AG08395 (cell line): ENCODE measurements at places on chromosomes 7 and 10.

- peak; percentile 83 for DNase-seq
Measured at GRCh38 chr10:110671788-110672579, 27.8 kb downstream of the RBM20 start.

DNA sequence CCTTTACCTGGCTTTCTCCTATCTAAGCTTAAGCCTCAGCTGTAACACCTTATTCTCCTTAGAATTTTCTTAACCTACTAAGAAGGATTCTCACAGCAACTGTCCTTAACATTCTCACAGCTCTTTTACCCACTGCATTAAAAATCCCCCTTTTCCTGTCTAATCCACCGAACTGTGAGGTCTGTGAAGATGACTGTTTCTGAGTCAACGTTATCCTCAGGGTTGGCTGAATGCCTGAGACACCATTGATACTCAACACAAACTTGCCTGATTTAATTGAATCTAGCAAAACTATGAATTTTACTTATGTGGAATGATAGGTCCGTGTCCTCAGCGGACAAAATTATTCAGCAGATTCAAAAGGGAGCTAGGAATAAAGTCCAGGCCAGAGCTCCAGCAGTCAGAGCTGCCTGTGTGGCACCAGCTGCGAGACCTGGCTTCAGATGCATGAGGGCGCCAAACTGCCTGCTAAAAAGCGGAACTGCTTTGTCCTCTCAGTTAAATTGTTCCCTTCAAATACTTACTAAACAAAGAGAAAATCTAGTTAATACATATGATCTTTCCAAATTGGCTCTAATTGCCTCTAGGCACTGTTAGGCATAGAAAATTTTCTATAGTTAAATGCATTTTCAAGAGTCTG is 33.4 kb upstream of the VWDE start:
- DNase-seq: peak; percentile 9

DNA sequence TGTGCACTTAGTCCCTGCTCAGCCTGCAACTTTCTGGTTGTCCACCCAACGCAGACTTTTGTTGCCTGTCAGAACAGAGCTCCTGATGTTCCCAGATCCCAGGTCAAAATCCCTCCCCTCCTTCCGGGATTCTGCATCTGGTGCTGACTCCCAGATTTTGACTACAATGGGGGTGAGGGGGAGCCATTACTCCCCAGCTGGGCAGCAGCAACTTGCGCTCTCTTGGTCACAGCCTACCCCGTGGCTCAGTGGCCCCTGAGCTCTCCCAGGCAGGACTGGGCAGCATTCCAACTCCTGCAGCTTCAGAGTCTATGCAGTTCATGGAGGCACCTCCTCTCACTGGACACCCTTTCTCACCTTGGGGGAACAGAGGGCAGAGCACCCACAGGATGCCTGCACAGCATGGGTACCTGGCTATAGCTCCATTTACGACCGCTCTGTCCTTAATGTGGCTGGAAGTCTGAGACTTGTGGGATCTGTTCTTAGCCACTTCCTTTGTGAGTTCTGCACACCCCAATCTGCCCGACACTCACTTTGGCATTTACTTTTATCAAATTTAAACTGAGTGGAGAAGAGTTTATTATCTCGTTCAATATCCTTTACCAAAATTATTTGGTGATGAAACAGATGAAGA is 545.5 kb upstream of the MGMT start:
- no peak for DNase-seq

DNA sequence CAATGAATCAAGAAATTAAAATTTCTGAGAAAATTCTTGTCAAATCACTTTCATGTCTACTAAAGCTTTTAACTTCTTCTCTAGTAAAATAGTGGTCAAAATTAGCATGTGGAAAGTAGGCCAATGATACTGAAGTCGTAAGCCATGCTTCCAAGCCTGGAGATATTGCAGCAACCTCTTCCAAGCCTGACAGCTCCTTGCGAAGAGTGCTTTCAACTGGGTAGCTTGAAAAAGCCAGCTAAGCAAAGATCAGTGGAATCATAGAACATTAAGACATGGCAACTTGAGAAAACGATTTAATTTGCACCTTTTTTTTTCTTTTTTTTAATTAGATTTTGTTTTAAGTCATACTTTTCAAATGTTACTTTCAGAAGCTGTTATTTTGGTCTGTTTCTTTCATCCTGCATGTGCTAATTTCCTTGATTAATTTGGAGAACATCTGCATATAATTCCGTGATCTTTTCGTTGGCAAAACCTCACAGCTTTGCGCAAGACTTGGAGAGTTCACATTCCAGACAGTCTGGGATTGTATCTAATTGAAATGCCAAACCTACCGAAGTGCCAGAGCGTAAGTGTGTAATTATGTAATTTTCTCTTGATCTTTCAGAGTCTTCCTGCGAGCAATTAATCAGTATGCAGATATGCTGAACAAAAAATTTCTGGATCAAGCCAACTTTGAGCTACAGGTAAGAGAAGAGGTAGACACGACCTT is 142.2 kb upstream of the INSYN2A start:
- DNase-seq: peak; percentile 53

DNA sequence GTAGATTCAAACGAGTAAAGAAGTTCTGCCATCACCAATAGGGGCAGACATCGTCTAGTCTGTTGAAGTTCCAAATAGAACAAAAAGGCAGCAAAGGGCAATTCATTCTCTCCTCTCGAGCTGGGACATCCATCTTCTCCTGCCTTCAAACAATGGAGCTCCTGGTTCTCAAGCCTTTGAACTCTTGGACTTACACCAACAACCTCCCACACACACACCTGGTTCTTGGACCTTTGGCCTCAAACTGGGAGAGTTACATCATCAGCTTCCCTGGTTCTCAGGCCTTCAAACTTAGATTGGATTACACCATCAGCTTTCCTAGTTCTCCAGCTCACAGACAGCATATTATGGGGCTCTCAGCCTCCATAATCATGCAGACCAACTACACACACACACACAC is 9.8 kb upstream of the GIMAP5 start:
- DNase-seq: no peak

- DNase-seq: no peak
Measured at GRCh38 chr10:14112056-14112455, 218.7 kb downstream of the FRMD4A start.
